ENCODE measurements at places on chromosomes 12 and 14. TPM values are rescaled to one million over a fixed set of nuclear protein-coding genes. Genes with fewer than 3 reads are reported as not detected.

Gene MYH7
- not detected for total RNA-seq

- no peaks in the 10 kb centered on the region for H3K36me3 ChIP-seq
- H3K27me3 ChIP-seq = peaks cover 9% of the 10 kb centered on the region
- H3K27ac ChIP-seq = no peak overlapping the region
- no peaks in the 10 kb centered on the region for H3K4me1 ChIP-seq
- DNase-seq = no peak
Observed at GRCh38 chr14:74258764-74259035, 19.5 kb downstream of the VSX2 start.

Gene KRT85
- total RNA-seq = not detected

Gene LRRK2
- total RNA-seq = not detected

DNA sequence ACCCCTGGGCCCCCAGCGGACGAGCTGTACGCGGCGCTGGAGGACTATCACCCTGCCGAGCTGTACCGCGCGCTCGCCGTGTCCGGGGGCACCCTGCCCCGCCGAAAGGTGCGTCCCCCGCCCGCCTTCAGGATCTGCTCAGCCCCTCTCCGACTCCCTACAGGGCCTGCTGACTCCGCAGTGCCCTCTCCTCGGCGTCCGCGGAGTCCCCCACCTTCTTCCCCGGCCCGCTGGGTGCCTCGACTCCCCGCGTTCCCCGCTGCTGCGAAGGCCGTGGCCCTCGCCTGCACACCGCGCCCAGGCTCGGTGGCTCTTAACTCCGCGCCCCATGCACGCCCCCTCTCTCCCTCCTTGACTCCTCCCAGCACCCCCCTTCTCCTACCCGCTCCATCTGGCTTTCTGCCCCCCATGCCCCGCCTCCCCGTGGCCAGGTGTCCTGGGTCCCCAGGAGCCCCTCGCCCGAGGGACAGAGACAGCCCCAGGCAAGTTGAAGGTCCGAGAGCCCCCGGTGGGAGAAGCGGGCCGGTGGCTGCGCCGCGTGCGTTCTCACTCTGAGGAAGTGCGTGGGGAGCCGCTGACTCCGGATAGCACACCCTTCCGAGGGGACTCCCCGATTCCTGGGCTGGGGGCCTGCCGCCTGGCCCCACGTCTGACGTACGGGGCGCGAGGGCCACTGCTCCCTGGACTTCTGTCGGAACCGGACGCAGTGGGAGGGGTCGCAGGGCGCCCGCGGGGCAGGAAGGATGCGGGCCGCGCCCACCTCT lies 594 bp downstream of the TAMALIN start:
- H3K4me3 ChIP-seq = no peak overlapping the region
- H3K27me3 ChIP-seq = no peaks in the 10 kb centered on the region
- DNase-seq = no peak
- H3K27ac ChIP-seq = no peak overlapping the region
- H3K4me1 ChIP-seq = no peaks in the 10 kb centered on the region

Gene TSHR
- not detected for total RNA-seq

Gene MYRFL
- total RNA-seq = not detected

- no peaks in the 10 kb centered on the region for H3K36me3 ChIP-seq
- no peaks in the 10 kb centered on the region for H3K4me1 ChIP-seq
- no peaks in the 10 kb centered on the region for H3K27me3 ChIP-seq
- no peak for DNase-seq
Observed at GRCh38 chr14:72836085-72836484, 57.8 kb downstream of the DPF3 start.

Gene GLI1
- total RNA-seq = 3.0 TPM

DNA sequence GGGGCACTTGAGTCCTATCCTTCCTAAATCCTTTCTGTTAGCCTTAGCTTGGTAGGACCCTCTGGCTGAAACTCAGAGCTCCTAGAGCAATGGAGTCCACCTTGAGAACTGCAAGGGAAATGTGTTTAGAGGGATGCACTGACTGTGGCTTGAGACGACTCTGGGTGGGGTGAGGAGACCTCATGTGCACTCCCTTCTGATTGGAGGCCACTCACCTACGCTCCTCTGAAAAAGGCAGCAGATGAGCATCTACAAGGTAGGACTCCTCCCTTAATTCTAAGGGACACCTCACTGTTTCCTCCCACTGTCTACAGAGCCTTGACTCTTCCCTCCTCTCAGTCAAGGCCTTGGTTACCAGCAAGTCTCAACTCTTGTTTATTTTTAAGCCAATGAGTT lies 1.0 kb downstream of the MAP3K12 start:
- H3K27me3 ChIP-seq = no peaks in the 10 kb centered on the region
- no peak for DNase-seq
- H3K36me3 ChIP-seq = peaks cover 2% of the 10 kb centered on the region
- H3K4me1 ChIP-seq = peaks cover 26% of the 10 kb centered on the region
- peak overlapping the region; percentile 75 for H3K4me3 ChIP-seq

DNA sequence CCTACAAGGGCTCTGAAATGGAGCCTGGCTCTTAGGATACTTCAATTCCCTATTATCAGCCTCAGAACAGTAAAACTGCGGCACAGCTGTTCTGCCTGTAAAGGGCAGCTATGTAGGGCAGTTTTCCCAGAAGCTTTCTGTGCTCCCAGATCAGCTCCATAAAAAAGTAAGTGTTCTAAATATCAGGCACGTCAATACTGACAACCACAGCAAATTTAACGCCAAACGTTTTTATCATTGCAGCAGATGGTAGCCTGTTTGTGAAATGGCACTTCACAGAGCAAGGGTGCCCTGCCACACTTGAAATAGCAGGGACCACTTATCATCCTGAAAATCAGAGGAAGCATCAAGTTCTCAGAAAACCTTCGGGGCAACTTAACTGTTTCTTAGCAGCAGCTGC lies 54.8 kb upstream of the PTHLH start:
- H3K4me1 ChIP-seq = peaks cover 71% of the 10 kb centered on the region
- H3K27ac ChIP-seq = peak overlapping the region; percentile 79
- DNase-seq = peak; percentile 44
- no peaks in the 10 kb centered on the region for H3K36me3 ChIP-seq
- H3K27me3 ChIP-seq = no peaks in the 10 kb centered on the region
- no peak overlapping the region for H3K4me3 ChIP-seq

GRCh38 chr14:68389943-68390342 lies 402.9 kb downstream of the ZFP36L1 start:
- DNase-seq = no peak
- H3K4me3 ChIP-seq = no peak overlapping the region
- H3K27me3 ChIP-seq = no peaks in the 10 kb centered on the region
- no peaks in the 10 kb centered on the region for H3K4me1 ChIP-seq
- no peaks in the 10 kb centered on the region for H3K36me3 ChIP-seq

Gene DDN
- 3.5 TPM for total RNA-seq

GRCh38 chr12:139585-139984 lies 73.0 kb downstream of the IQSEC3 start:
- no peaks in the 10 kb centered on the region for H3K36me3 ChIP-seq
- H3K27ac ChIP-seq = no peak overlapping the region
- H3K4me1 ChIP-seq = no peaks in the 10 kb centered on the region
- H3K4me3 ChIP-seq = no peak overlapping the region
- peaks cover 18% of the 10 kb centered on the region for H3K27me3 ChIP-seq

DNA sequence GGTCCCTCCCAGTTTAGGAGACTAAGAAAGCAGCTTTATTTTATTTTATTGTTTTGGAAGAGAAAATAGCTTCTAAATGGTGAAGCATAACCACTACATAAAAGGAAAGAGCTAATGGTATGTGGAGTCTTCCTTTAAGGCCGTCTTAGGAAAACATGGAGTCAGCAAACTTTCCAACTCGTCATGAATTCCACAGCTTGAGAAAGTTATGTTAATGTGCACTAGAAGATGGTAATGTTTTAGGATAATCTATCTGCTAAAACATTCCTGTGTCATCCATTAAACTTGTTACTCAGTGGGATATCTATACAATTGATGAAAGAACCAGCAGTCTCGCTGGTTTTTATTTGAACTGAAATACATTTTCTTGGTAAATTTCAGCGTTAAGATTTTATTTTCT lies 448.4 kb upstream of the SEL1L start:
- H3K4me3 ChIP-seq = no peak overlapping the region
- no peak overlapping the region for H3K27ac ChIP-seq
- H3K36me3 ChIP-seq = no peaks in the 10 kb centered on the region
- H3K4me1 ChIP-seq = no peaks in the 10 kb centered on the region
- DNase-seq = no peak

GRCh38 chr12:108518101-108518715 lies 3.1 kb downstream of the FICD start:
- no peak overlapping the region for H3K27ac ChIP-seq
- peaks cover 7% of the 10 kb centered on the region for H3K4me1 ChIP-seq
- no peaks in the 10 kb centered on the region for H3K27me3 ChIP-seq

DNA sequence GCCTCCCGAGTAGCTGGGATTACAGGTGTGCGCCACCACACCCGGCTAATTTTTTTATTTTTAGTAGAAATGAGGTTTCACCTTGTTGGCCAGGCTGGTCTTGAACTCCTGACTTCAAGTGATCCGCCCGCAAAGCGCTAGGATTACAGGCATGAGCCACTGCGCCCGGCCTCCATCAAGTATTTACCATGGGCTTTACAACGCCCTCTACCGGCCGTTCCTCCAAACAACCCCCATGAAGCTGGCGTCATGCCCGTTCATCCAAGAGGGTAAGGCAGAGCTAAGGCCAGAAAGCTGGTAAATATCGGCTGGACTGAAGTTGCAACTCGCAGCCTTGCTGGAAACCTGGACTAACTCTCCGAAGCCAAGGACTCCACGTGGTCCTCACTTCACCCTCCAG lies 41.6 kb downstream of the RNF34 start:
- H3K36me3 ChIP-seq = peaks cover 47% of the 10 kb centered on the region
- peak; percentile 55 for DNase-seq
- no peak overlapping the region for H3K4me3 ChIP-seq
- no peaks in the 10 kb centered on the region for H3K4me1 ChIP-seq

Gene PTCSC3
- total RNA-seq = not detected

GRCh38 chr14:32104803-32105202 lies 27.7 kb downstream of the ARHGAP5 start:
- no peaks in the 10 kb centered on the region for H3K36me3 ChIP-seq
- H3K27ac ChIP-seq = no peak overlapping the region
- DNase-seq = no peak
- H3K27me3 ChIP-seq = no peaks in the 10 kb centered on the region

- no peaks in the 10 kb centered on the region for H3K27me3 ChIP-seq
- H3K4me3 ChIP-seq = no peak overlapping the region
- no peaks in the 10 kb centered on the region for H3K4me1 ChIP-seq
- no peak overlapping the region for H3K27ac ChIP-seq
Observed at GRCh38 chr12:62205346-62205745, 54.9 kb upstream of the USP15 start.

Gene FAM186B
- 1.1 TPM for total RNA-seq

DNA sequence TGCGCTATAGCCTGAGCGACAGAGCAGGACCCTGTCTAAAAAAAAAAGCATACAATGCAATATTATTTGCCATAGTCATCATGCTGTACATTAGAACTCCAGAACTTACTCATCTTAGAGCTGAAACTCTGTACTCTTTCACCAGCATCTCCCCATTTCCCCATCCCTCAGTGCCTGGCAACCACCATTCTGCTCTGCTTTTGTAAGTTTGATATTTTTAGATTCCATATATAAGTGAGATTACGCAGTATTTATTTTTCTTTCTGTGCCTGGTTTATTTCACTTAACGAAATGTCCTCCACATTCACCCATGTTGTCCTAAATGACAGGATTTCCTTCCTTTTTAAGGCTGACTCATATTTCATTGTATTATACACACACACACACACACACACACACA lies 121.8 kb downstream of the BBS10 start:
- no peak overlapping the region for H3K27ac ChIP-seq
- H3K4me1 ChIP-seq = peaks cover 5% of the 10 kb centered on the region
- H3K36me3 ChIP-seq = no peaks in the 10 kb centered on the region
- peak; percentile 17 for DNase-seq
- no peaks in the 10 kb centered on the region for H3K27me3 ChIP-seq
- H3K4me3 ChIP-seq = no peak overlapping the region

- DNase-seq = no peak
- H3K4me3 ChIP-seq = no peak overlapping the region
- H3K27ac ChIP-seq = no peak overlapping the region
Observed at GRCh38 chr12:68896881-68897540, 36.0 kb downstream of the CPM start.

- H3K4me1 ChIP-seq = peaks cover 20% of the 10 kb centered on the region
- peaks cover 5% of the 10 kb centered on the region for H3K36me3 ChIP-seq
- DNase-seq = peak; percentile 74
- peak overlapping the region; percentile 64 for H3K27ac ChIP-seq
Observed at GRCh38 chr14:58899317-58899713, 261.6 kb downstream of the DACT1 start.

DNA sequence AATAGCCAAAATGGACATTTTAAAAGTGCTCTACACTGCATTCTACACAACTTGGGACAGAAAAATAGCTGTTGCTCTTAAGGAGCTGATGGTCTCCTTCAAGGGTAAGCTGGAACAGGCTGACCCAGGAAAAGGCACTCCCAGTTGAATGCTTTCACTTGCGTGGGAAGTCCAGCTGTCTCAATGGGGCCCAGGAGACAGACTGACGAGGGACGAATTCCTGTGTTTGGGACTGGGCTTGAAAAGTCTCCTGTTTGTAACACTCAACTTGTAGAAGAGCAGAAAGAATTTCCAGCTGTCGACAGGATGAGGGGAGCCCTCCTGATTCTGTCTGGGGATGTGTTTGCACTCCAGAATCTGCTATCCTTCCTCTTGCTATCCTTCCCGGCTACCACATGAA lies 180.8 kb downstream of the ZFP36L1 start:
- H3K4me1 ChIP-seq = peaks cover 11% of the 10 kb centered on the region
- H3K4me3 ChIP-seq = no peak overlapping the region
- H3K27me3 ChIP-seq = no peaks in the 10 kb centered on the region

GRCh38 chr12:91370086-91370868 lies 187.7 kb upstream of the DCN start:
- no peaks in the 10 kb centered on the region for H3K27me3 ChIP-seq
- H3K36me3 ChIP-seq = no peaks in the 10 kb centered on the region
- DNase-seq = no peak
- no peak overlapping the region for H3K4me3 ChIP-seq
- H3K4me1 ChIP-seq = no peaks in the 10 kb centered on the region

Gene TROAP
- total RNA-seq = 103 TPM

Gene EIF2S3B
- total RNA-seq = 0.63 TPM

DNA sequence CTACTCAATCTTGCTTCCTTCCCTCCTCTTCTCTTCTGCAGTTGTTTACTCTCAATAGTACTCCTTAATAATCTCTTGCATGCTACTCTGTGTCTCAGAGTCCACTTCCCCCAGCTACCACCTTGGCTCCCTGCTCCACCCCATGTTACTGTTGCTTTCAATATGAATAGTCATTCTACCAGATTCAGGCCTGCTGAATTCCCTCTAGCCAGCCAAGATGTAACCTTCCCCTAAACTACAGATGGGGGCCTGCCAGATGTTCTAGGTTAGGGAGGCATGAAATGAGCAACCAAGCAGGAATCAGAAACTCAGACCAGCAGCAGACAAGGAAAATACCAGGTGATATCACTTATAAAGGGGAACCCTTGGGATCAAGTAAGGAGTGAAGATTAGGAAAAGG lies 392.1 kb upstream of the DDHD1 start:
- H3K27ac ChIP-seq = no peak overlapping the region
- no peak for DNase-seq
- peaks cover 8% of the 10 kb centered on the region for H3K4me1 ChIP-seq

DNA sequence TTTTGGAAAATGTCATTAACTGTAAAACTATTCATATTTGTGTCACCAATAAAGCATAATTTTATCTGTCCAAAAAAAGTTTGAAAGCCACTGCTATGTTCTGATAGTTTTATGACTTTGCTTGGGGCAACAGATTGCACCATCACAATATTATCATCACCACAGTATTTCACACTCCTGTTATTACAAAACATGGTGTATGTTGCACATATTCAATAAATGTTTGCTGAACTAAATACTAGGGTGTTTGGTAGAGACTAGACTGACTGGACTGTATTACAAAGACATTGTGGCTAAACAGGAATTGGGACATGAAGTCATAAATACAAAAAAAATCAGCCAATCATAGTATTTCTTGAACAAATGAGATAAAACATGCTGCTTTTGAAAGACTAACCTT lies 55.1 kb downstream of the PAWR start:
- no peaks in the 10 kb centered on the region for H3K27me3 ChIP-seq
- no peak overlapping the region for H3K4me3 ChIP-seq
- no peaks in the 10 kb centered on the region for H3K36me3 ChIP-seq
- no peak for DNase-seq
- no peak overlapping the region for H3K27ac ChIP-seq
- H3K4me1 ChIP-seq = no peaks in the 10 kb centered on the region

All from PC-3 (cell line).